ENCODE measurements at places on chromosomes 4 and X.

DNA sequence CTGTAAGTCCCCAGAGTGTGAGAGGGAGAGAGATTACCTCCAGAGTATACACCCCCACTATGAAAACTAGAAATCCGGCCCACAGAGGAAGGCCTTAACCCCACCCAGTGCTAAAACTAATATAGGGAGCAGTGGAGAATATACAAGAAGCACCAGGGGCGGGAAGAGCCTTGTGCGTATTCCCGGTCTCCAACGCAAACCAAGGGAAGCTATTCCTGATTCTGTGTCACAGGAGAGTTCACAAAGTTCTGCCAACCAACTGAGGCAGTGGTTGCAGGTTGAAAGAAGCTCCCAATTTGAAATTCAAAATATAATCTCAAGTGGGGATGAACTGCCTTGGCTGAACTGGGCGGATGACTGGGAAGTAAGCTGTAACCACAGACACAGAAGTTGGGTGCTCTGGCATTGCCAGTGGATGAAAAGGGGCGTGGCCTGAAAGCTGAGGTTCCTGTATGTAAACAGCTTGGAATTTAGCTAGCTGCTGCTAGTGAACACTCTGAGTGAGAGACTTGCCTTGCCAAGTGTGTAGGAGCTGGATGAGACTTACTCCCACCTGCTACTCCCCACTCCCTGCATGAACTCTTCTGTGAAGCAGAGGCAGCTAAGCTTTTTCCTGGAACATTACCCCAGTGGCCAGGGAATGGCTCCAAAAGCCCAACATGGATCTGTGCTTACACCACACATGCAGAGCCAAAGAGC lies 32.7 kb downstream of the ELF2 start:
- no peak for DNase-seq

- DNase-seq = peak; percentile 60
Observed at GRCh38 chr4:17636696-17637622, 22.5 kb downstream of the MED28 start.

GRCh38 chr4:41041551-41041950 lies 172.8 kb downstream of the APBB2 start:
- DNase-seq = no peak

- DNase-seq = no peak
Observed at GRCh38 chr4:26133840-26134239, 187.0 kb upstream of the RBPJ start.

DNA sequence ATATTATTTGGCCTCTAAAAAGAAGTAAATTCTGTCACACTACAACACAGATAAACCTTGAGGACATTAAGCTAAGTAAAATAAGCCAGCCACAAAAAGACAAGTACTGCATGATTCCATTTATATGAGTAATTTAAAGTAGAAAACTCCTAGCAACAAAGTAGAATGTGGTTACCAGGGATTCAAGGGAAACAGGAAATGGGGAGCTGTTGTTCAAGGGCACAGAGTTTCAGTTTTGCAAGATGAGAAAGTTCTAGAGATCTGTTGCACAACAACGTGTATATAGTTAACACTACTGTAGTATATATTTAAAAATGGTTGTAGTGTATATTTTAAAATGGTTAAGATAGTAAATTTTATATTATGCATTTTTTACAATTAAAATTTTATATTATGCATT lies 25.4 kb downstream of the SEC31A start:
- DNase-seq = no peak

- DNase-seq = no peak
Observed at GRCh38 chr4:52290466-52290865, 239.4 kb downstream of the SPATA18 start.

- DNase-seq = no peak
Observed at GRCh38 chr4:181949704-181950312, 293.4 kb upstream of the TENM3 start.

DNA sequence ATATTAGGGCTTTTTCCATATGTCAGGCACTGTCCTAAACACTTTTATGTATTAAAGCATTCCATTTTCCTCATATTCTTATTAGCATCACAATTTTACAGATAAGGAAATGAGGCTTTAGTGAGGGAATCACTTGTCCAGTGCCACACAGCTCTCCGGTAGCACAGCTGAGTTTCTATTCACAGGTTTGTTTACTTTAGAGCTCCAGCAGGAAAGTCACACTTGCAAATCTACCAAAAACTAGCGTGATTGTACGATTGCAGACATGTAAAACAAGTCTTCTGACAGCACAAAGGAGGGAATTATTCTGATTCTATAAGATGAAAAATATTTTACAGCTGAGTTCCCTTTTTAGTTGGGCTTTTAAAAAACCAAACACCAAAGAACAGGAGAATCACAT lies 472.1 kb downstream of the TMA16 start:
- DNase-seq = no peak

GRCh38 chrX:9534686-9535085 lies 69.8 kb downstream of the TBL1X start:
- no peak for DNase-seq

DNA sequence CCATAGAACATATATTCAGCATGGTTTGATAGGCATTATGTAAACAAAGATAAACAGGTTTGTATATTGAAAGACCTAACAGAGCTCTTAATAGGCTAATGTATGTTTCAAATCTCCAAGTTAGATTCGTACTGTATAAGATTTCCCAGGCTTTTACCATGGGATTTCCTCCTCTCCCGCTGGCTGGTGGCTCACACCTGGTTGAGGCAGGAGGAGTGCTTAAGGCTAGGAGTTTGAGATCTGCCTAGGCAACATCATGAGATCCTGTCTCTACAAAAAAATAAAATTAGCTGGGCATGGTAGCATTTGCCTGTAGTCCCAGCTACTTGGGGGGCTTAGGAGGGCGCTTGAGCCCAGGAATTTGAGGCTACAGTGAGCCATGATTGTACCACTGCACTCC lies 5.4 kb downstream of the CPE start:
- no peak for DNase-seq

DNA sequence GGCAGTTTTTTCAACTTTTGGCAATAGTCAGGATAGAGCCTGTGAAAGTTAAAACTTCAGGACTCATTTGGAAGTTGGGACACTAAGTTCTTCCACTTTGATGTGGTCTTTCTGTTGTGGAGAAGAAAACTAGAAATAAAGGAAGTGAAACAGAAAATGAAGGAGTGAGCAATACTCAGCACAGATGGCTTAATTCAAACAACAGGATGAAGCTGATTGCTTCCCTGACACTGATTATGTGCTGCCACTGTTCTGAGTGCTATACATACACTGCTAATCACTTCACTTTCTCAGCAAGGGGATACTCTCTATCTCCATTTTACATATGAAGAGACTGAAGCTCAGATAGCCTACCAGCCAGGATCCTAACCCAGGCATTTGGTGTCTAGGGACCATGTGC lies 235.1 kb upstream of the CPEB2 start:
- DNase-seq = no peak

DNA sequence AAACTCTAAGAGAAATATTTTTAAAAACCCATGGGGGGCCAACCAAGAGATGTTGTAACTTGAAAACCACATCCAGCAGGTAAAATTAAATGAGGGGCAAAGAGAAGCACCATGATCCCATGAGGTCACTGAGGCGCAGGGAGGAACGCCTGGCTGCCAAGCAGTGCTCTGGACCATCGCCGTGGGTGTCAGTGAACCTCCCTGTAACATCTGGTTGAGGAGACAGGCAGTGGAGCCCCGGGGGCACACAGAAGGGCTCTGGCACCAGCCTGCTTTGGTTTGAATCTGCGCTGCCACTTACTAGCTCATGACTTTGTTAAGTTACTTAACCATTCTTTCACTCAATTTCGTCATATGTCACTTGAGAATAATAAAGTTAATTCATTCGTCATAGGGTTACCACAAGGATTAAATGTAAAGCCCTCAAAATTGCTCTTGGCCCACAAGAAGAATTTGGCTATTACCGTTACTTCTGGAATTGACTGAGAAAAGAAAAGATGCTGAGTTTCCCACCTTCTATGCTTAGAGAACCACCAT lies 41.6 kb upstream of the SLC25A4 start:
- DNase-seq = no peak

- DNase-seq = no peak
Observed at GRCh38 chr4:99629962-99630554, 27.6 kb downstream of the C4orf54 start.

DNA sequence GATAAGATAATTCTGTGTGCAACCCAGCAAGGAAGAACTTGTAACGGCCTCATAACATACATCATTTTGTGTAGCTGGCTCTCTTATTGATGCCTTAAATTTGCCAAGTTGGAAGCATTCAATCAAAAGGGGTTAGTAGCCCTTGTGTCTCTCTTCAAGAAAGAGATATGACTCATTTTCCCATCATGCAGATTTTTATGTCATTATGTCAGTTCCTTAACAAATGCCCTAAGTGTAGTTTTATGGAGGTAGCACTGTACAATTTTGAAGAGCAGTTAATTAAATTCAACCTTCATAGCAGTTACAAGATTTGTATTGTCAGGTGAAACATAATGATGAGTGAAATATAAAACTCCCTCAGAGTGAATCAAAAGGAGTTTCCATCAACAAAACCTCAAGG lies 215.6 kb downstream of the GRIA3 start:
- no peak for DNase-seq

DNA sequence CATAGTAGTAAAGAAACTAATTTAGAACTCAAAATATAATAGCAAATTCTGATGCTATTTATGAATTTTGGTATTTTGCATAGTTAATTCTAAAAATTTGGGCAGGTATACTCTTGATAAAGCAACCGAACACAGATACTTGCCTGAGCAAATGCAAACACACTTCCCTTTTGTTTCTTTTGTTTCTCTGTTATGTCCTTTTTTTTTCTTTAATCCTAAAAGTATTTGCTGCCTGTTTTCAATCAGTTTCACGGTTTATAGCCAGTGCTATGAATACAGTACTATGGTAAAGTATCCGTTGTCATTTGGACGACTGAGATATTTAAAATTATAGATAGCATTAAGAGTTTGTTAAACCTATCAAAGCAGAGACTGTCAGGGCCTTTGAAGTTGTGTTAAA lies 84.3 kb upstream of the HPRT1 start:
- no peak for DNase-seq

DNA sequence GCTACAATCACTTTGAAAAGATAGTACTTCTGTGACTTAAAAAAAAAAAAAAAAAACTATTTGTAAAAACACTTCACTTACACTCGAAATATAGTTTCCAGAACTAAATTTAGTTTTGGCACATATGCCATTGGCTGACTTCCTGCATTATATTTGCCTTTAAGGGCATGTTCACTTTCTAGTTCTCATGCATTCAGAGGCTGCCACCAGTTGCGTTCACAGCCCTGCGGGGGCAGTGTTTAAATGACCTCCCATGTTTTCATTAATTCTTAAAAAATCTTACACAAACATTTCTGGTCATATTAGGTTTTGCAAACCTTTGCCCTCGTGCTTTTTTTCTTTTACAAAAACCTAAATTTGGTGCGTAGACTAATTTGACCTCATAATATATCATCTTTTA lies 12.4 kb upstream of the ARHGAP6 start:
- DNase-seq = no peak

GRCh38 chr4:184251670-184251980 lies 34.0 kb upstream of the ENPP6 start:
- no peak for DNase-seq

DNA sequence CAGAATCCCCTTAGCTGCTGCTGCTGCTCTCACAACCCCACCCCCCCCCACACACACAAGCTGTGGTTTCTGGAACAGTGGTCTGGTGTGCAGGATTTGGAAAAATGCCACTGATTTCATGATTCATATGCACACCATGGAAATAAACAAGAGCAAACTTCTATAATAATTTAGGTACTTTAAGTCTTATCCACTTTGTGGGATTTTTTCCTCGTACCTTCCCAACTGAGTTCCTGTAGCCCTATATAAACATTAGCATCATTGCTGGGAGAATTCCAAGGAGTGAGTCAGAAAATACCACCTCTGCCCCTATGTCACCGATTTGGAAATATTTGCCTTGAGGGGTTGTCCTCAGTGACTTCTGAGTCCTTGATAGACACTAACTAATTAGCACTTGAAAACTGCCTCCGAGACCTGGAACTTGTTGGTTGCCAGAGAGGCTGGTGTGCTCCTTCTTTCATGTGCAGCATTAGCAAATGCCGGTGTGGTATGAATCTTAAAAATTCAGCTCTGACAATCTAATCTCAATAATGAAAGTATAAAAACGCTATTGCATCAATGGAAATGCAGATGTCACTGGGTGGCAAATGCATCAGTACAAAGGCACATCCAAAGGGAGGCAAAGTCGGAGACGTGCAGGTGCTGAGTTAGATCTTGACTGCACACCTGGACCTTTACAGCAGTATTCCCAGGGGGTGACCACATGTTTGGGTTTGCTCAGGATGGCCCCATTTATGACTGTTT lies 61.8 kb downstream of the CPE start:
- DNase-seq = no peak

- DNase-seq = no peak
Observed at GRCh38 chrX:41259516-41259915, 74.4 kb upstream of the DDX3X start.

GRCh38 chr4:5066101-5066500 lies 14.8 kb downstream of the STK32B start:
- no peak for DNase-seq

GRCh38 chrX:42776195-42776594 lies 1.8 kb downstream of the PPP1R2C start:
- DNase-seq = no peak

DNA sequence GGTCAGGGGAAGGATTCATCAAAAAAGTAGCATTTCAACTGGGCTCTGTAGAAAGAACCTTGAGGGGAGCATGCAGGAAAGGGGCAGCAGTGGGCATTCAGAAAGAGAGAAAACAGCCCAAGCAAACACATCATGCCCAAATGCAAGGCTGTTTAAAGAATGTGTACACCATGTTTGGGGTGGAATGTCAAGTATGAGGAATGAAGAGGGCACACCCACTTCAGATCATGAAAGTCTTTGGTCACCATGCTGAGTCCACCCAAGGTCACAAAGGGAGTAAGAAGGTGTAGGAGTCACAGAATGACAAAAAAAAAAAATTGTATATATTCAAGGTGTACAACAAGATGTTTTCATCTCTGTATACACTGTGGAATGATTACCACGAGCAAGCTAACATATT lies 9.4 kb downstream of the S100G start:
- no peak for DNase-seq

GRCh38 chrX:10021461-10022272 lies 54.5 kb downstream of the CLDN34 start:
- no peak for DNase-seq

- DNase-seq = no peak
Observed at GRCh38 chr4:20046931-20047677, 204.6 kb upstream of the SLIT2 start.

- no peak for DNase-seq
Observed at GRCh38 chrX:107659768-107660167, 31.5 kb downstream of the PRPS1 start.

Measured in activated CD8-positive, alpha-beta memory T cell treated with anti-CD3 and anti-CD28 coated beads for 1 hour (primary cell).